ENCODE measurements at places on chromosomes 5 and 9.

- no peak for DNase-seq
These were observed 376.2 kb upstream of the CLINT1 start for GRCh38 chr5:158235159-158235547.

DNA sequence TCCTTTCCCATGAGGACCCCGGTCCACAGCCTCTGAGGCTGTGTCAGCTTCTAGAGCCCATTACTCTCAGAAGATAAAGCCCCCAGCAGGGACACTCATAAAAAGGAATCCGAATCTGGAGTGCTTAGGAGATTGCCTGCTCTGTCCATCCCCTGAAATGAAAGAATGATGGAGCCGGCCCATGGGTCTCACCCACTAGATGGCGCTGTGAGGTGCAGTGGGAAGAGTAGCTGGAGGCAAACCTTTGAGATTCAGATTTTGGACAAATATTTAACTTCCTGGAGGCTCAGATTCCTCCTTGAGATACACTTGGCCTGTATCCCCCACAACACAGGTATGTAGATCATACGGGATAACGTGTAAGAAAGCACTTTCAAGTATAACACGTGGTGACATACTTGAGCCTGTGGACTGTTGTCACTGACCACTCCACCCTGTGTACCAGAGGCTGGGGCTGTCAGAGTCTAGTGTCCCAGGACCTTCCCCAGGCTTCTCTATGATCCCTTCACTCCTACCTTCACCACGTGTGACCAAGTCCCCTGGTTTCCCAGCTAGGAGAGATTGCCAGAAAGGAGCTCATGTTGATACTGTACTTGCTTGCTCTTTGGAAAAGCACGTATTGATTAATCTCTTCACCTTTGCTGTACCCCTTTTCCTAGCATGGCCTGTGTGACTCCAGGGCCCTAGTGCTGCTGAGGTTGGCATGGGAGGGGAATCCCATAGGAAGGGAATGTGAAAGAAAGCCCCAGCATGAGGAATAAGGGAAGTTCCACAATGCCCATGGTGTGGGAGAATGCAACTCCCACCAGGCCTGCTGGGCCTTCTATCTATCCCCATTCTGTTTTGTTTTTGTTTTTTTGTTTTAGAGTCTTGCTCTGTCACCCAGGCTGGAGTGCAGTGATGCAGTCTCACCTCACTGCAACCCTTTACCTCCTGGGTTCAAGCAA, 32.1 kb downstream of the TRMO start:
- DNase-seq, result peak; percentile 57

- no peak for DNase-seq
These were observed 10.0 kb upstream of the CAST start for GRCh38 chr5:96651948-96652753.

DNA sequence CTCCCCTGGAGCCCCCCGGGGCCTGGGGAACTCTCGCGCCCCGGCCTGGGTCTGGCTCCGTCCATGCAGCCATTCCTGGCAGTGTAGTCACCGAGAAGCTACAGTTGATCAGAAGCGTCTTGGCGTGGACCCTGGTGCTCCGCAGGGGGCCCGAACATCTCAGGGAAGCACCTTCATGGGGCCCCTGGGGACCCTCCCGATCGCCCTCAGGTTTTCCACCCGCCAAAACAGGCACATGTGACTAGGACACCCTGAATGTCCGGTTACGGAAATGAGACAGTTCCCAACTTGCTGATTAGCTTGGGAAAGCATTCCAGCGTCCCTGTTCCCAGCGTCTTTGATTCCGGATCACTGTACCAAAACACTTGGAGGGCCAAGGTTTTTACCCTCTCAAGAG, 472 bp downstream of the FBXO4 start:
- DNase-seq, result no peak

DNA sequence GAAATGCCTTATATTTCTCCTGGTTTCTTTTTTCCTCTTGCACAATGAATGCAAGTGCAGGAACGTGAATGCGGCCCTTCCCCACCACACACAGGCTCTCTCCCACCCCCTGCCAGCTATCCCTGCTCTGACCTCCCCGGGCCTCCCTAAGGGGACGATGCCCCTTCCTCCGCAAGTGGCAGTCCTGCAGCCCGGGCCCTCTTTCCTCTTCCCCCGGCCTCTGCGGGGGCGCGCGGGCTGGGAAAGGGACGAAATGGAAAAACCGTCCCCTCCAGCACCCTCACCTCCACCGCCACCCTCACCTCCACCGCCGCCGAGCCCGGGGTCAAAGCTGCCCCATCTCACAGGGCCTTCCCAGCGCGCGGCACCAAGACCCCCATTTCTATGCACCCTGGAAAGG, 44.7 kb downstream of the GAS1 start:
- DNase-seq, result no peak

DNA sequence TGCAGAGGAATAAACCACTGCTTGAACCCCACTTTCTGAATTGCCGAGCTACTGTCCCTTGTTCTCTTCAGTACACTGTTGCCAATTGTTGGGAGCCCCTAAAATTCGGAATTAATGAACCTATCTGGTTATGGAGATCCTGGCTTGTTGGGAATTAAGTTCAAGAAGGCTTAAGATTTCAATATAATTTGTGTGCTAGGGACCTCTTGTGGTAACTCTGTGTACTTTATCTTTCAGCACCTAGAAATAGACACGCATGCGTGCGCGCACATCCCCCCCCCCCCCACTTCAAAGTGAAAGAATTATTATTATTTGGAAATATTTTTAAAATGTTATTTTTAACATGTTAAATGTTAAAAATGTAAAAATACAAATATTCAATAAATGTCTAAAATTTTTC, 53.3 kb upstream of the FAM169A start:
- peak; percentile 55 for DNase-seq

DNA sequence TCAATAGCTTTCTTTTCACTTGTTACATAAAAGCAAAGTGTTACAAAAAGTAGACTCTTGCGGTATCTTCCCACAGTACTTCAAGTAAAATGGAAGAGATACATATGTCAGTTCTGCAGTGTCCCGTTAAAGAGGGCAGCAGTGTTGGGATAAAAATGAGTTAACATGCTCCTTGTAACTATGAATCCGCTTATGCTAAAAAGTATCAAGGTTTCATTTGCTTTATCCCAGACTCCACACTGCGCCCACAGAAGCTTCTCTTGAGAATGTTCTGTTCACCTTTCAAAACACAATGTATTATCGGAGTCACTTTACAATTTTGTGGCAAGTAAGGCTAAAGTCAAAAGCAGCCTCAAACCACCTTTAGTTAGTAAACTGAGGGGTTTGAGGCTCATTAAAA, 790 bp downstream of the PTAR1 start:
- no peak for DNase-seq

DNA sequence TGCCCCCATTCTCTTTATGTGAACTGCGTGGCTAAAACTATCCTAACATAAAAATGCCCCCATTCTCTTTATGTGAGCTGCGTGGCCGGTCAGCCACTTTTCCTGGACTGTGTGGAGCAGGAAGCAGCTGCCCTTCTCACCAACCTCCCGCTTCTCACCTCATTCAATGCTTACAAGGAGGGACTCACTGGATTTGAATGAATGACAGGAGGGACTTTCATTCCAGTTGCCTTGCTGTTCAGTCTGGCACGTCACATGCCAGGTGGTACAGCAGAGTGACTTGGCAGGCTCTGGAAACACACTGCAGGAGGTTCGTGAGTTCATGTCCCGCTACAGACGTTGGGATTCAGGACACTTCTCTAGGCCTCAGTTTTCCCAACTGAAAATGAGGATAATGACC, 60.2 kb upstream of the NFIL3 start:
- DNase-seq, result no peak

DNA sequence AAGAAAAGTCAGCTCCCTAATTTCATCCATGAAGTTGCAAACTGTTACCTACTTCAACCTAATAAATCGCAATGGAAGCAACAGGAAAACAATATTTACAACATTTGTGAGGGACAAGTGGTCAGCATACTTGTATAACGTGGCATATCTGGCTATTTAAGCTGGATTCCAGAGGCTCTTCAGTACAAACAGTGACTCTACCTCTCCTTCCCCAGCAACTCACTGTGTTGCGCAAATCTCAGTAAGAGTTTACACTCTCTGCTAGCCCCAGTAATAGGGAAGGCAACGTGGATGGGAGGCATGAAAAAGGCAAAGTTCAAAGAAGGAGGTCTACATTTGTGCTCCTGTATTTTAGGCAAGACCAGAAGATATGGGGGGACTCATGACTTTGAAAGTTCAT, 18.9 kb upstream of the SEMA5A start:
- no peak for DNase-seq

GRCh38 chr5:154273028-154273617, 82.6 kb downstream of the GALNT10 start:
- peak; percentile 65 for DNase-seq

DNA sequence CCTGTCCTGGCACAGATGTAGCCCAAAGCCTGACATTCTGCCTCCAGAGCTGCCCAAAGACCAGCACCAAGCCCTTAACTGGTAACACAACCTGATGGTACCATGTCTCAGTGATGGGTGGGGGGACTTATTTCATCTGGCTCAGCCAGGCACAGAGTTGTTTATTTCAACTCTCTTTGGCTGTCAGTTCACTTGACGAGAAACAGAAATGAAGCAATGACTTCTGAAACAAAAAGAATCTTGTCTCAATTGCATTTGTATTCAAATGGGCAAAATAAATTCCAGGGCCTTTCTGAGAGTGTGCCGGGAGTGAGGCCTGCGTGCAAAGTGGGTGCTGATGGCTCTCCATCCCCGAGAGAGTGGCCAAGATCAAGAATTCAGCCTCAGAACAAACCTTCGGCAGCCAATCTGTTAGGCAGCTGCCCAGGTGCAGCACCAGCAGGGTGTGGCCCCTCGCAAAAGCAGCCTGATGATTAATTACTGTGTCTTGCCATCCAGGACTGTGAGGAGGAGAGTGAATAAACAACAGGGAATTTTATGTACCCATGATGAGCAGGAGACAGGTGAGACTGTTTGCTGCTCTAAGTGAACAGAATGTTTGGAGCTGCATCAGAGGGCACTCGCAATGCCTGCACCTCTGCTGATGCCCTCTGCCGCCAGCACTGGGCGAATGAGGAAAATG, 238.0 kb downstream of the HSPA4 start:
- DNase-seq, result no peak

DNA sequence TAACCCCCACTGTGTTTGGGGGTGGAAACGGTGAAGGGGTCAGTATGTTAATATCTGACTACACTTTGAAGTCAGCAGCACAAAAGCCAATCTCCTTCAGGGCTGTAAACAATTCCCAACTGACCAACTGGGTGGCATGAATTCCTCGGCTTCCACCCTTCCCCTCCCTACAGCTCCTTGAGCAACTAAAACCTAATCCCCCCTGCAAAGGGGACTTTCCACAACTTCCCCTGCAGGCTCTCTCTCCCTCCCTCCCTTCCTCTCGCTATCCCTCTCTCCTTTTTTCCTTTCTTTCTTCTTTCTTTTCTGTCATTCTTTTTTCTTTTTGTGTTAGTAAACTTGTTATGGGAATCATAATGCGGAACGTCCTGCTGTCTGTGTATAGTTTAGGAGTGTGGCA, 65.1 kb upstream of the PTCH1 start:
- DNase-seq, result no peak

DNA sequence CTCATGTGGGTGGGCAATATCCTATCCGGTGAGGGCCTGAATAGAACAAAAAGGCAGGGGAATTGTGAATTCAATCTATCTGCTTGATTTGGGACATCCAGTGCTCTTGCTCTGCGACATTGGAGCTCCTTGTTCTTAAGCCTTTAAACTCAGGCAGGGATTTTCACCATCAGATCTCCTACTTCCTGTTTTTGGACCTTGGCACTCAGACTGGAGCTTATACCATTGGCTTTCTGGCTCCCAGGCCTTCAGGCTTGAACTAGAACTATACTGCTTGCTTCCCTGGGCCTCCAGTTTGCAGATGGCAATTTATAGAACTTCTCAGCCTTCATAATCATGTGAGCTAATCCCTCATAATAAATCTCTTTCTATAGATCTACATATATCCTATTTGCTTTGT, 134.3 kb upstream of the CLINT1 start:
- no peak for DNase-seq

All from CD4-positive, CD25-positive, alpha-beta regulatory T cell (primary cell).